Activated CD4-positive, CD25-positive, alpha-beta regulatory T cell (primary cell): ENCODE measurements at places on chromosomes 5 and 9.

- no peak for DNase-seq
These were observed 190.1 kb upstream of the TBC1D2 start for GRCh38 chr9:98445576-98445975.

- no peak for DNase-seq
These were observed 22.5 kb upstream of the POMT1 start for GRCh38 chr9:131480258-131480657.

GRCh38 chr9:30775236-30775635 is 1609.2 kb upstream of the ACO1 start:
- no peak for DNase-seq

GRCh38 chr5:90570034-90570433 is 11.4 kb downstream of the ADGRV1 start:
- DNase-seq, result no peak

DNA sequence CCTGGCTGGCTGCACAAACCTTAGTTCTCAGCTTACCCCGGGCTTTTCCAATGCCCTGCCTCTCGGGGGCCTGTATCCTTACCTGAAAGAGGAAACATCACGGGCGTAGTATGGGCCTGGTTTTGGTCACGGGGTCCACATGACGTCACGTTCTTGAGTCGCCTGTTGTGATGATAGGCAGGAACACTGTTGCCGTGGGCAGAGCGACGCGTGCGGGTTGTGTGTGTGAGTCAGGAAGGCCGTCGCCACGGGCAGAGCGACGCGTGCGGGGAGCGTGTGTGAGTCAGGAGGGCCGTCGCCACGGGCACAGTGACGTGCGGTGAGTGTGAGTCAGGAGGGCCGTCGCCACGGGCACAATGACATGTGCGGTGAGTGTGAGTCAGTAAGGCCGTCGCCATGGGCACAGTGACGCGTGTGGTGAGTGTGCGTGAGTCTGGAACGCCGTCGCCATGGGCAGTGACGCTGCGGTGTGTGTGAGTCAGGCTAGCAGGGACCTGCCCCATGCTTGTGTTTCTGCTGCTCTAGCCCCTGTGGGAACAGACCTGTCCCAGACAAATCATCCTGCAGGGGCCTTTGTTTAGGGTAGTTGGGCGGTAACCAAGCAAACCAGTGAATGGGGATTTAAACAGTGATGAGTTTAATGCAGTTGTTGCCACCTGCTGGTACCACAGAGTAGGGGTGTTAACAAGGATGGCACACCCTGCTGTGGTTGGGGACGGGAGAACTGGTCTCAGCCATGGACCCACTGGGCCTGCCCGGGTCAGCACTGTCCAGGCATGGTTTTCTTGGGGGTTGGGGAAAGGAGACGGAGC is 19.8 kb downstream of the TRIP13 start:
- DNase-seq, result peak; percentile 56

DNA sequence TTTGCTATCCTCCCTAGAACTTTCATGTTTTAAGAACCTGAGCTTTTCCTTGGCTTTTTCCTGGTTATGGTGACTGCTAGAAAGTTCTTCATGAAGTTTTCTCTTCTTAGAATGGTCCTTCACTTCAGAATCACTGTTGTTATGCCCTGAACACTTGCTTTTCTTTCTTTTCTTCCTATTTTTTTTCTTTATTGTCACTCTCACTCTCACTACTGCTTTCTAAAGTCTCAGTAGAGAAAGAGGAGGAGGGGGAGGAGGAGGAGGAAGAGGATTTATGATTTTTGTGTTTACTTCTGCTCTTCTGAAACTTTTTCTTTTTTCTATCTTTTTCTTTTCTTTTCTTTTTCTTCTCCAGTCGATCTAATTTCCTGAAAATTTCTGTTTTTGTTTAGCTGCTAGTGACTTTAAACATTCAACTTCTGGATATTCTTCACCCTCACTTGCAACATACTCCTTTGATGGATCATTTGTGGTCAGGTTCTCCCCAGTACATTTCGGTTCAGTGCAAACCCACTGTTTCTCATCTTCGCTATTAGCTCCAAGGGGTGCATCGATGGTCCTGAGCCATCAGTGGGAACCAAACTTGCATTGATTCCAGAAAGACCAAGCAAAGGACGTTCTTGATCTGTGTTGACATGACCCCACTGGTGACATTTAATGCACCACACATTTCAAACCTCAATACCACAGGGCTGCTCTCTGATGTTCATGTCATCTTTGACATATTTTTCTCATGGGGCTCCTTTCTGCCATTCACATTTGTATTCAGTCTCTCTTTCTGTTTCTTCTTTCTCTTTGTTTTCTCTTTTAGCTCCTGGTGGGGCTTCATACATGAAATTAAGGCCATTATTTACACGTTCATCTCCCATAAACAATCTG is 81.6 kb upstream of the HAND1 start:
- DNase-seq, result no peak

GRCh38 chr9:98075332-98075805 is 18.8 kb downstream of the NANS start:
- no peak for DNase-seq

DNA sequence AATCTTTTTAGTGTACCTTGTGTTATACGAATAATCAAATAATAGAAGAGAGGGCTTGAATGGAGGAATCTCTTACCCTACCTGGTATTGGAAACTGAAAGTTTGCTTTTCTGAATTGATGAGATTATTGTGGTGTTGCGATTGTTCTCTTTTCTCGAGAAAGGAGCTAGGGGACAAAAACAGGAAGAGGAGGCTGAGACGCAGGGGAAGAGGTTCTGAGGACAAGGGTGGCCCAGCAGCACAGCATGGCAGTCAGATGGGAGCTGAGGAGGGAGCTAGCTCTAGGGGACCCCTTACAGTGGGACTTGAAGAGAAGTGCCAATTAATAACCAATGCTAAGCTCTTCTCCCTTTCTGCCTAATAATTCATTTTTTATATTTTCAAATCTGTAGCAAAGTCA is 183.3 kb upstream of the DMAC1 start:
- DNase-seq, result no peak

DNA sequence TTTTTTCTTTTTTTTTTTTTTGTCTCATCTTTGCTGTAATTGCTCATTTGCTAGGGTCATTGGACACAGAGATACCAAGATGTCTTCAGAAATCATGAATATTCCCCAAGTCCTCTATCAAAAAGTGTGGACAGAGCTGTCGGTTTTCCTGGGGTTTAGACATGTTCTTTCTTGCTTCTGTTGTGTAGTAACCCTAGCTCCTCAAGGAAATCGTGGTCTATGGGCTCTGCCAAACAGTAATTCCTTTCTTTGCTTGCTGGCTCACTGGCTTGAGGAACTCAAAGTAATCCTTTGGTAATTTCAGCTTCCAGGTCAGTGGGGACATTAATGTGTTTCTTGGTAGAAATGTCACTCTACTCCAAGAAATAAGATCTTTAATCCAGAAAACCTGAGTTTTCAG is 101.7 kb downstream of the TMC1 start:
- DNase-seq, result no peak

- DNase-seq, result no peak
These were observed 51.2 kb upstream of the KCNN2 start for GRCh38 chr5:114310666-114311065.

DNA sequence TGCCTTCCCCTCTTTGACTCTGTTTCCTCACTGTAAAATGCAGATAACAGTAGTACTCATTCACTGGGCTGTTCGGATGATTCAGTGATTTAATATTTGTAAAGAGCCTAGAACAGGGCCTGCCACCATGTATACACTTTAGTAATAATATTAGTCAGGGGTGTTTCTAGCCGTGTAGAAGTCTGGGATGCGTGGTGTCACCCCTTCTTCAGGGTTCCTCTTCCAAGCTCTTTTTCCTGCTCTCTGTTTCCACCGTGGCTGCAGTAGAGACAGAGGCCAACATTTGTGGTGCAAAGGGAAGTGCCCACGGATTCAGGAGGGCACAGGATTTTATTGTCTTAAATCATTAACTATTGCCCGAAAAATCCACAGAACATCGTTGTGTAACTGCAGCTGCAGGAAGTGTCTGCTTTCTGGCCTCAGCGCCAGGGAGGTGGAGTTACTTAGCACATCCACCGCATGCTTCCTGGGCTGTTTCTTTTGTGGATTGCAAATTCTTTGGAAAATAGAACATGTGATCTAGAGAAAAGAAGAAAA is 61.7 kb downstream of the TRIO start:
- DNase-seq, result no peak

- DNase-seq, result no peak
These were observed 235.0 kb downstream of the FANCC start for GRCh38 chr9:95082401-95083084.

DNA sequence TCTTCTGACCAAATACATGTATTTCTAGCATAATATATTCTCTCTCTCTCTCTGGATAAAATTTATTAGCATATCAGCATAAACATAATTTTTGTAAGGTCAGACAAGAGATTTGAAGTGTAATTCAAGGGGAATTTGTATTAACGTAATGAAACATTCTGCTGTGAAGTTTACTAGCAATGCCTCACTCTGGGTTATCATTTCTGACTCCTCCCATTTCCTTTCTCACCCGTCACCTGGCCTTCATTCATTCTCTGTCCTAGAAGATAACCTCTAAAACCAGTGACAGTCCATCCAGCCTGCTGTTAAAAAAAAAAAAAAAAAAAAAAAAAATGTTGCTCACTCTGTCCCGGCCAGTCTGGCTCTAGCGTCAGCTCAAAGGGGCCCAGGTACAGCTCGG is 27.1 kb downstream of the GRAMD2B start:
- no peak for DNase-seq

- no peak for DNase-seq
These were observed 21.1 kb upstream of the EXOC3 start for GRCh38 chr5:421901-422300.

- DNase-seq, result no peak
These were observed 6.9 kb downstream of the NR4A3 start for GRCh38 chr9:99828417-99829176.

DNA sequence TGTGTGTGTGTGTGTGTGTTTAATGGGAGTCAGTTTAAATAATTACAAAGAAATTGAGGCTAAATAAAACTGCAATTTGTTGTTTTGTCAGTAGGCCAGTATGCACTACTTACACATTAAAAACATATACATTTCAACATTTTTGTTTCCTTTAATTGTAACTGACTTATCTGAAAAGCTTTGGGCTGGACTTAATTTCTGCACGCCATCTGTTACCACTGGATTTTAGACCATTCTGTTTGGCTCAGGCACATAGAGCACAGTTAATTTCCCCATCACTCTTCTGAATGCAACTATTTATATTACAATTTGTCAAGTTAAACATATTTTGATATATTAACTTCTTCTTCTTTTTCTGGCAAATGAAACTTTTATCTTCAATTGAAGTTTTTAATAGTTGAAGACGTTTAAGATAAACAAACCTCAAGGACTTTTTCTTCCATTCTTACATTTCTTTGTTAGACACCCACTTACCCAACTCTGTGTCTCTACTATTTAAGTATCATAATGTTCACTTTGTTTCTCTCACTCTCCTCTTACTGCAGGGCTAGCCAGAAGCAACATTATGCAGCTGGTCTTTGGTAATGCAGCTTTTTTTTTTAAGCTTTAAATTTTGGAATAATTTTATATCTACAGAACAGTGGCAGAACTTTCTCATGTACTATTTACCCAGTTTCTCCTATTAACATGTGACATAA is 253.4 kb upstream of the ANKH start:
- DNase-seq, result no peak

DNA sequence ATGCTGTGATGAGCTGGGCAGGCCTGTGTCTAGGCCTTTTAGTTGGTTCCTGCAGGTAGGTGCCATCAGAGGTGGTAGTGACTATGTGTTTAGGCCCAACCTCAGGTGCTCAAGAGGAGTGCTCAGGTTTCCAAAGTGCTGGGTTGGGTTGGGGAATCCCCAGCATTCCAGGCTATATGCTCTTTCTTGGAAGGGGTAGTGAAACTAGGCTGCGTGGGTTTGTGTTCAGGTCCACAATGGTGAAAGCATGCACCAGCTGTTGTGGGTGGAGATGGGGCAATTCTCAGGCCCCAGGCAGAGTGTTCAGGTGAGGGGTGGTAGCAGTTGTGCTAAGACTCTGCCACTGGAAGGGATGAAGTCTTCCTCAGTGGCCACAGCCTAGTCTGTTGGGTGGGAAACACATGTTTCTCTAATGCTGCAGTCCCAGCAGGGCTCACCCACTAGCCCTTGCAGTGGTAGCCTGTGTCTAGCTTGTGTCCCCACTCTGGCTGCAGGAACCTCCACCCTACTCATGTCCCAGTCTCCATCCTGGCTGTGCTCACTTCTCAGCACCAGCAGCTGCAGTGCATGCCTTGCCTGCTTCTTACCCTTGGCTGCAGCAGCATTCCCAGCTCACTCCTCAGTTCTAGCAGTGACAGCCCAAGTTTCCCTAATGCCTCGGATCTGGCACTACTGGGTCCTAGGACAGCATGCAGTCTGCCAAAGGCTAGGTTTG is 78.9 kb downstream of the FAM170A start:
- no peak for DNase-seq

GRCh38 chr5:154273028-154273617 is 82.6 kb downstream of the GALNT10 start:
- no peak for DNase-seq

GRCh38 chr5:61599370-61600122 is 267.5 kb downstream of the ZSWIM6 start:
- no peak for DNase-seq

GRCh38 chr5:149936700-149937091 is 7.9 kb downstream of the PDE6A start:
- DNase-seq, result no peak

GRCh38 chr9:83012922-83013838 is 49.8 kb downstream of the RASEF start:
- no peak for DNase-seq

DNA sequence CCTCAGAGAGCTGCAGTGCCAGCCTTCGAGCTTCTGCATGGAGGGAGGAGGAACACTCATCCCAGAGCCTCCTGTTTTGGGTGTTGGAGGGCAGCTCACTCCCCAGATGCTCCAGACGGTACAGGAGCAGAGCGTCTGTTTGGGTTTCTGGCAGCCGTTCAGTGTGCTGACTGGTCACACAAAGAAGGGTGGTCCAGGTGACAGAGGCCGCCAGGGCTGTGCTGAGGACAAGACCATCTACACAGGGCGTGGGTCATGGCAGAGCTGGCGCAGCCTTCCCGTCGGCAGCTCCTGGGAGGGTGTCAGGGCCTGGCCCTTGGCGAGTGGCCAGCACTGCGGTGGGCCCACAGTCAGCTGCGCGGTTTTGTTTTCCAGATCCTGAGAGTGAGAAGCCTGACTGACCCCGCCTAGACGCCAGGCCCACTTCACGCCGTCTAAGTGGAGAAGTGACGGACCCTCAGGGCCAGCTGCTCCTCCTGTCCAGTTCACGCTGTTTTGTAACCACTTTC is 131.4 kb upstream of the FAM120A start:
- no peak for DNase-seq
